ENCODE measurements at places on chromosomes 5 and 9. TPM values are rescaled to one million over a fixed set of nuclear protein-coding genes. Genes with fewer than 3 reads are reported as not detected.
A peak's percentile ranks its signal among the peaks of the same experiment; 100 is the strongest.

GRCh38 chr9:10173561-10173960 is 439.2 kb downstream of the PTPRD start:
- DNase-seq: no peak

GRCh38 chr5:14809369-14810155 is 62.0 kb downstream of the ANKH start:
- DNase-seq: no peak
- H3K27ac ChIP-seq: no peak overlapping the region
- H3K4me1 ChIP-seq: no peaks in the 10 kb centered on the region
- no peaks in the 10 kb centered on the region for H3K27me3 ChIP-seq
- H3K4me3 ChIP-seq: no peak overlapping the region
- no peaks in the 10 kb centered on the region for H3K36me3 ChIP-seq

GRCh38 chr9:75226403-75227139 is 138.3 kb downstream of the OSTF1 start:
- H3K27ac ChIP-seq: no peak overlapping the region
- H3K27me3 ChIP-seq: no peaks in the 10 kb centered on the region
- DNase-seq: no peak
- no peaks in the 10 kb centered on the region for H3K36me3 ChIP-seq

- H3K27me3 ChIP-seq: no peaks in the 10 kb centered on the region
- peaks cover 16% of the 10 kb centered on the region for H3K4me1 ChIP-seq
- H3K36me3 ChIP-seq: no peaks in the 10 kb centered on the region
- no peak for DNase-seq
- no peak overlapping the region for H3K27ac ChIP-seq
Observed at GRCh38 chr5:96783326-96783725, 24.4 kb downstream of the ERAP1 start.

GRCh38 chr5:83494087-83494620 is 22.6 kb downstream of the VCAN start:
- DNase-seq: no peak
- H3K4me3 ChIP-seq: no peak overlapping the region
- peak overlapping the region; percentile 52 for H3K27ac ChIP-seq
- H3K27me3 ChIP-seq: no peaks in the 10 kb centered on the region
- peaks cover 23% of the 10 kb centered on the region for H3K4me1 ChIP-seq

DNA sequence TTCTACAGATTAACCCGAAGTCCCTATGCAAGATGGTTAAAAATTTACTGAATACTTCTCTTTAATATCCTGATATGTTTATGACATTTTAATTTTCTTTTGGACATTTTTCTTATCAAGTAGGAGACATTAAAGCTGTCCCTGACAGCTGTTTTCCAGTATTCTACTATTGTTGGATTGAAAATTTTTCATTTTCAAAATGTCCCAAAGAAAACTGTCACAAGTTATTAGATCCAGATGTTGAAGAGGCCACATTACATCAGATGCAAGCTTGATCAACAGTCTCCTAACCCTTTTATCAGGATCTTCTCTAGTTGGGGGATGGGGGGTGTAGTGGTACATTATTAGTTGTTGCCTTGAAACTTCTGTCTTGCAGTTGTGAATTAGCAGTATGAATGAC is 1402.7 kb upstream of the DMAC1 start:
- no peaks in the 10 kb centered on the region for H3K36me3 ChIP-seq
- DNase-seq: no peak
- H3K27me3 ChIP-seq: no peaks in the 10 kb centered on the region
- no peaks in the 10 kb centered on the region for H3K4me1 ChIP-seq
- no peak overlapping the region for H3K4me3 ChIP-seq

- H3K36me3 ChIP-seq: no peaks in the 10 kb centered on the region
- no peaks in the 10 kb centered on the region for H3K27me3 ChIP-seq
- no peaks in the 10 kb centered on the region for H3K4me1 ChIP-seq
- DNase-seq: no peak
- H3K4me3 ChIP-seq: no peak overlapping the region
Observed at GRCh38 chr9:94568250-94568889, 13.5 kb downstream of the PCAT7 start.

- H3K4me1 ChIP-seq: no peaks in the 10 kb centered on the region
- no peaks in the 10 kb centered on the region for H3K36me3 ChIP-seq
- no peaks in the 10 kb centered on the region for H3K27me3 ChIP-seq
Observed at GRCh38 chr9:5748438-5748837, 84.5 kb downstream of the ERMP1 start.

DNA sequence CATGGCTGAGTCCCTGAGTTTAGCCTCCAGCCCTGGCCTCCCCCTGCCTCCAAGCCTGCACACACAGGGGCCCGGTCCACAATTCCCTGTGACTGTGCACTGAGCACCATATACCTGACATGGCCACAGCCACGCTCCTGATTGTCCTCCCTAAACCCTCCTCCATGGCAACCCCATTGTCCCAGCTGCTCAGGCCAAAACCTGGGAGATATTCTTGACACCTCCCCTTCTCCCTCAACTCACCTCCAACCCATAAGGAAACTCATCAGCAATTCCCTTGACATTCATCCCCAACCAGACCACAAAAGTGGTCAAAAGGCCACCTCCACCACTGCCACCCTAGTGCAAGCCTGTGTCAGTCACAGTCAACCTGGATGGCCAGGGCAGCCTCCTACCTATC is 107.5 kb upstream of the MVB12B start:
- no peaks in the 10 kb centered on the region for H3K27me3 ChIP-seq
- no peak overlapping the region for H3K4me3 ChIP-seq
- no peak for DNase-seq
- H3K4me1 ChIP-seq: no peaks in the 10 kb centered on the region
- no peaks in the 10 kb centered on the region for H3K36me3 ChIP-seq

DNA sequence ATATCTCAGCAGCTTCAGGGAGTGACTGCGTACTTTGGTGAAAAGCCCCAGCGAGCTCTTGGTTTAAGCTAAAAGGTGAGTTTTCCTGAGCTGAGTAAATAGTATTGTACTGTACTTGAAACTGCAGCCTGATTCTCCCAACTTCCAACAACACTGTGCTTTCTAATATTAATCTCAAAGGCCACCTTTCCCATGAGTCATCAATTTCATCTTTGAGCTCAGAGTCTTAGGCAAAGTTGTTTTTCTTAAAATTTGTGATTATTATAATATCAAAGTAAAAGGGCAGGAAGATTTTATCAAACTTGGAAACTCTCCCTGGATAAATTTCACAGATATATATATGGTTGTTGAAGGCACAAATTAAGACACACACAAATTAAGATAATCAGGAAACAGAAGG is 51.0 kb downstream of the TRPC7 start:
- no peak overlapping the region for H3K4me3 ChIP-seq
- H3K4me1 ChIP-seq: no peaks in the 10 kb centered on the region
- H3K27me3 ChIP-seq: peaks cover 8% of the 10 kb centered on the region
- no peak for DNase-seq
- H3K36me3 ChIP-seq: no peaks in the 10 kb centered on the region

DNA sequence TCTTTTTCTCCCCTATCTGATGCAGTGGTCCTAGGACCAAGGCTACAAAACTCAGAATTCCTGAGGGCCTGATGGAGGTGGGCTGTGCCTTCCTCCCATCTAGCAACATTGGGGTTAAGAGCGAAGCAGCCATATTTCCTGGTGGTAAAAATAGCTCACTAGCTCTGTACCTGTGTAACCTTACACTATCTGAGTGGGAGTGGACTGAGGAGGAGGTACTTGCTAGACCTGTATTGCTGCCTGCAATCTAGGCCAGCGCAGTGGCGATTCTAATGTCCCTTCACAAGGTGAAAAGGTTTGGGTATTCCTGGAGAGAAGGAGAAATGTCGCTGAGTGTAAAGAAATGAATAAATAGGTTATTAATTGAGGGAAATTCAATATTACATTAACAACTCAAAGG is 80.2 kb upstream of the LIFR start:
- no peaks in the 10 kb centered on the region for H3K36me3 ChIP-seq
- no peaks in the 10 kb centered on the region for H3K27me3 ChIP-seq
- H3K27ac ChIP-seq: peak overlapping the region; percentile 78
- H3K4me3 ChIP-seq: no peak overlapping the region
- peaks cover 20% of the 10 kb centered on the region for H3K4me1 ChIP-seq
- DNase-seq: peak; percentile 63

DNA sequence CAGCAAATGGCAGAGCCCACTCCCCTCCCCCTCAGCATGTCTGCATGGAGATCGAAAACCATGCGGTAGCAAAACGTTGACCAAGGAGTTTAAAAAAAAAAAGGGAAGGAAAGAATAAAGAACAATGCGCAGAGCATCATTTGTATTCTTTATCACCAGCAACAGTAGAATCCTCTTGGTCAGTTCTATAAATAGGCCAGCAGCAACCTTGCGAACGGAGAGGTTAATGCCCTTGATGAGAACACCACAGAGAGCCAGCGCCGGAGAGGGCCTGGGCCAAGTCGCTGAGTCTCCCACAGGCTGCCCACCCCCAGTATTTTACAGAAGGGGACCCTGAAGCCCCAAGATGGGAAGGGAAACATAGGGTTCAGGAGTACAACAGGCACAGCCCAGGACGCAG is 22.7 kb downstream of the WHRN start:
- H3K4me1 ChIP-seq: no peaks in the 10 kb centered on the region
- no peaks in the 10 kb centered on the region for H3K36me3 ChIP-seq
- no peak overlapping the region for H3K27ac ChIP-seq
- H3K27me3 ChIP-seq: no peaks in the 10 kb centered on the region

GRCh38 chr5:9474219-9475002 is 71.5 kb downstream of the SEMA5A start:
- no peaks in the 10 kb centered on the region for H3K27me3 ChIP-seq
- no peak overlapping the region for H3K4me3 ChIP-seq
- no peaks in the 10 kb centered on the region for H3K36me3 ChIP-seq
- no peak for DNase-seq
- H3K27ac ChIP-seq: no peak overlapping the region

DNA sequence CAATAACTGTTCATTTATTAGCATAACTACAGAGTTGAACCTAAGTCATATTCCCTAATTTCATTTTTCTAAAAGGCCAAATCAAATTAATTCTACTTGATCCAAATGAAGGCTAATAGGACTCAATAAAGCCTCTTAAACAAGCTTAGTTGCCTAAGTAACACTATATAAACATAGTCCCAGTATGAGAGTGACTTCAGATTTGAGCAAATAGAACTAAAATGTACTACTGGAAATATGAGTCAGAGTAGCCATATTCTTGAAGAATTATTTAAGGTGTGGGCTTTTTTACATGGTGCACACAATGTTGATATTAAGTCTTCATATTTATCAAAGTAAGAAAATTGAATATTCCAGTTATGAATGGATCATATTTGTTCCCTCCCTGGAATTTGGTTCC is 872.3 kb downstream of the MAT2B start:
- no peaks in the 10 kb centered on the region for H3K4me1 ChIP-seq
- H3K4me3 ChIP-seq: no peak overlapping the region
- H3K27me3 ChIP-seq: no peaks in the 10 kb centered on the region
- H3K27ac ChIP-seq: no peak overlapping the region
- H3K36me3 ChIP-seq: no peaks in the 10 kb centered on the region
- DNase-seq: no peak

DNA sequence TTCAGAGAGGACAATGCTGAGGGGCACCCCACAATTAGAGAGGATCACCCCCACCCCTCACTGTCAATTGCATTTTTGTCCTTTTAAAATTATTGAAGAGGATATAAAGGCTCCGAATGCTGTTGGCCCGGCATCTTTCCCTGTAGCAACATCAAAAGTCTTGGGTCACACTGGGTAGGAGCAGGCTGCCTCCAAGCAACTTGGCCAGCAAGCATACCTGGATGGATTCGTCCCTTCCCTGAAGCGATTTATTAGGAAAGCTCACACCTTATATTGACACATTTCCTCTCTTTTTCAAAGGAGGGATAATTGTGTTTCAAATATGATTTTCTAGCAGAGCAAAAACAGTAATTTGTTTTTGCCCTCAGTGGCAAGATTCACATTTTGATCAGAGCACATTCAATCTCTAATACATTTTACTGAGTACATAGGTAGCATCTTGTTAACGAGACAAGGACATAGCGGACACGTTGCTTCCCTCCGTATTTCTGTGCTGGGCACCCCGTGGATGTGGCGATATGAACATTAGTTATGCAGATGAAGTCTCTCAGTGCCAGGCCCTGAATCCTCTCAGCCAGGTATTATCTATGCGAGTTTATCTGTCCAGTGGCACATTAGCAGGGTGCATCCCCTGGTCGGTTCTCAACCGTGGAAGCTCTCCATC is 321.5 kb downstream of the NTRK2 start:
- H3K27ac ChIP-seq: no peak overlapping the region
- no peaks in the 10 kb centered on the region for H3K36me3 ChIP-seq
- H3K27me3 ChIP-seq: no peaks in the 10 kb centered on the region
- H3K4me3 ChIP-seq: no peak overlapping the region
- no peak for DNase-seq

GRCh38 chr5:135447298-135447929 is at the start of gene DCANP1:
TSS of gene DCANP1 (minus strand) at chr5:135447348. CDS start at chr5:135447108, 240 bp downstream.
- H3K27ac ChIP-seq: no peak within 1 kb of the TSS
- no peak for DNase-seq
- peaks cover 4% of the 10 kb centered on the region for H3K4me1 ChIP-seq
- no peak within 1 kb of the TSS for H3K4me3 ChIP-seq
- no peaks in the 10 kb centered on the region for H3K27me3 ChIP-seq

DNA sequence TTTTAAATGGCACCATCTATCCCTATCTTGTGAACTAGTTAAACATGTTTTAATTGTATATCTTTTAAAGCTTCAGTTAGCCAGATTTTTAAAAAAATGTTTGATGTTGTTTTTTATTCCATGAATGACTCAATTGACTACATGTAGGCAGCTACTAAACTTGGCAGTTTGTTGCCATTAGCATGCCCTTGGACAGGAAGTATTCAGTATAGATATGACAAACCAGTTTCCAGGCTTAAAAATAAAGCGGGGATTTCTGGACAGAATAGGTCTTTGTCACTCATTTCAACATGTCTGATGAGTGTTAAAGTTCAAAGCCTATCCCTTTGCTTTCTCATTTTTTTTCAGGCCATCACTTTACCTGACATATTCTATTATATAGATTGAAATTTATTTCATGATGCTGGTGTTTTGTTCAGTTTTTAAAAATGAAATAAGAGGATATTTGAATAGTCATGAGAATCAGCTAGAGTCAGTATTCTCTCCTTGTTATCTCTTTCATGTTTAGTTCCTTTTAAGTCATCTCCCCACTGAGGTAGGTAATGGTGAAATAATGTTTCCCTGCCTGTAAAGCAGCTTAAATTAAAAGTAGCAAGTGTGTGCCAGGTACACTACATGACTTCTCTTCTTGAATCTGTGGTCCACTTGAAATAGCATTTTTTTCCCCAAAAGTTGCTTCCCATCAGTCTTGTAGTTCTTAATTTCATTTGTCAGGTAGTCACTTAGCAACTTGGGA is 11.9 kb downstream of the TNFAIP8 start:
- no peak for DNase-seq
- H3K27ac ChIP-seq: no peak overlapping the region
- no peaks in the 10 kb centered on the region for H3K36me3 ChIP-seq
- H3K4me3 ChIP-seq: no peak overlapping the region
- H3K4me1 ChIP-seq: peaks cover 4% of the 10 kb centered on the region

GRCh38 chr5:60248901-60249300 is 355.4 kb upstream of the PDE4D start:
- no peaks in the 10 kb centered on the region for H3K36me3 ChIP-seq
- no peaks in the 10 kb centered on the region for H3K27me3 ChIP-seq
- no peak overlapping the region for H3K4me3 ChIP-seq
- H3K4me1 ChIP-seq: no peaks in the 10 kb centered on the region
- DNase-seq: no peak
- H3K27ac ChIP-seq: no peak overlapping the region

Gene DAB2
- total RNA-seq: 115 TPM

Gene CARD6
- total RNA-seq: 4.5 TPM

Gene GNAQ
- 57.5 TPM for total RNA-seq

Gene HTR4
- total RNA-seq: 2.0 TPM

Gene NHP2
- 188 TPM for total RNA-seq

Gene OR13C9
- total RNA-seq: not detected

Gene PCDHGA9
- total RNA-seq: 1.1 TPM

Gene ANKRD33B
- 2.3 TPM for total RNA-seq

Gene S100Z
- 1.4 TPM for total RNA-seq

Gene STPG3
- total RNA-seq: not detected

Gene BNIP1
- 14.7 TPM for total RNA-seq

Gene RBM18
- 15.9 TPM for total RNA-seq

Gene SREK1
- total RNA-seq: 91.9 TPM

Data from hepatocyte (in vitro differentiated cells).